A549 treated with CpdA at 1 μM for 4 hours (cell line): ENCODE measurements at places on chromosomes 4 and X. TPM values are rescaled to one million over a fixed set of nuclear protein-coding genes. Genes with fewer than 3 reads are reported as not detected.

The BRS3 gene
- not detected in 5 replicates for total RNA-seq

The SPP1 gene
- 161 to 207 TPM (median 181 TPM) in 5 replicates for total RNA-seq

The PNMA3 gene
- total RNA-seq: 0.17 to 0.25 TPM (median 0.21 TPM) in 5 replicates

The CFP gene
- 0.34 to 0.93 TPM (median 0.59 TPM) in 5 replicates for total RNA-seq

The SSX1 gene
- 0.14 TPM in 1 of 5 replicates, not detected in the others for total RNA-seq

The SCARB2 gene
- 40.6 to 57.3 TPM (median 53.1 TPM) in 5 replicates for total RNA-seq

The ADRA2C gene
- 5.3 to 11.7 TPM (median 10.4 TPM) in 5 replicates for total RNA-seq

The MAGEA4 gene
- total RNA-seq: not detected in 5 replicates

The SHISA3 gene
- not detected in 5 replicates for total RNA-seq

The HTATSF1 gene
- total RNA-seq: 48.3 to 76.0 TPM (median 57.4 TPM) in 5 replicates

The CXorf49 gene
- not detected in 5 replicates for total RNA-seq

The TMSB15A gene
- total RNA-seq: 0.55 to 0.66 TPM (median 0.61 TPM) in 5 replicates

The SLC25A53 gene
- 3.7 to 5.0 TPM (median 4.5 TPM) in 5 replicates for total RNA-seq
